ENCODE measurements at places on chromosomes 13 and 19.
A peak's percentile ranks its signal among the peaks of the same experiment; 100 is the strongest.

- DNase-seq = no peak
These were observed 30.9 kb downstream of the TUBA3C start for GRCh38 chr13:19150712-19151228.

DNA sequence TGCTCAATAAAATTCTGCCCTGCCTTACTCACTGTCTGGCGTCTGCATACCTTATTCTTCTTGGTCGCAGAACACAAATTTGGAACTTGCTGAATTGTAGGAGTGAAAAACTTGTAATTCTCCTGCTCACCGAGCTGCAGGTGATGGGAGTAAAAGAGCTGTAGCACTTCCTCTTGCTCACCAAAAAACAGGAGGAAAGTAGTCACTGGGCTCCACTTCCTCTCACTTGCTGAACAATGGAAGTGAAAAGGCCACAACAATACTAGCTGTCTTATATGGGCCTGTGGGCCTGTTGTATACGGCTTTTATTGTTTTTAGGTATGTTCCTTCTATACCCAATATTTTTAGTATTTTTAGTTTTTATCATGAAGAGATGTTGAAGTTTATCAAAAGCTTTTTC, 978.7 kb downstream of the SLITRK5 start:
- DNase-seq = no peak

DNA sequence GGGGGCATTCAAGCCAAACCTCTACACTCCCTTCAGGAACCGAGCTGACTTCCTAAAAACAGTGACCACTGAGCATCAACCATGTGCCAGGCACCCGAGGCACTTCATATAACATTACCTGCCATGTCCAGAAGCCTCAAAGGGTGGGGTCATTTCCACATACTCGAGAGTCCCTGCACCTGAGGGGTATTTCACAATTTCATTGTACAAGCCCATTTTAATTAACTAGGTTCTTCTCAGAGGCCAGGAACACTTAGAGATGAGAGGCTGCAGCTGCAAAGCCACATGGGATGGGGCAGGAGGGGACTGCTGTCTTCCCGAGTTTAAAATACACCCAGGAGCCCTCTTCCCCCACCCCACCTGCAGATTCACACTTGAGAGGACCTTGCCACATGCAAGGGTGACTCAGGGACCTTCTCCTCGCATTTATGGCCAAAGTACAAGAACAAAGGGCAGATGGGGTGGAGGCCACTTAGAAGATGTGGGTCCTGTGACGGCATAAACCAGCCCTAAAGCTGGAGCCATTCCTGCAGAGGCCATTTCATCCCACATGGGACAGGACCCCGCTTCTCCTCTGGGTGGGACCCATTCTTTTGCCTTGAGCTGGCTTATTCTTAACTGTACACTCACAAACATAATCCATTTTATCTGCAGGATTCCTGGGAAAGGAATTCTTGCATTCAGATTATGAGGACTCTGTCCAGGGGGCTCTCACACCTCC, 43.9 kb downstream of the RAB20 start:
- DNase-seq = no peak

GRCh38 chr13:106597749-106598395, 29.9 kb upstream of the ARGLU1 start:
- no peak for DNase-seq

DNA sequence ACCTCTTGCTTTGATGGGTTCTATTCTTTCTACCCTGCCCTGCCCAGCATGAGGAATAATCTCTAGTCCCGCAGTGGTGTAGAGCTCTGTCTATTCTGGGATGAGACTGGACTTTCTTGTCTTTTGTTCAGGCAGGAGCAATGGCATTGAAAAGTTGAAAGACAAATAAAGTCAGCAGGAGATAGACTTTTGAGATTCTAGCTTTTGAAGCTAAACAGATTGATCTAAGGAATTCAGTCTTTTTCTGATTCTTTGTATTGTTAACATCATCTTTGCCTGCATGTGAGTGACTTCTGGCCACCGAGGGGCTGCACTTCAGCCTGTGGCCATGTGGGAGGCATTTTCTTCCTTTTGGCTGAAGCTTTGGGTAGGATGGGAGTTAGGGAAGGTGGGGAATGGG, 132.4 kb downstream of the MRPL57 start:
- no peak for DNase-seq

- DNase-seq = no peak
These were observed 8.7 kb upstream of the RFX2 start for GRCh38 chr19:6119031-6119430.

GRCh38 chr19:27993619-27994570, 1219.1 kb downstream of the UQCRFS1 start:
- no peak for DNase-seq

- no peak for DNase-seq
These were observed 84.5 kb upstream of the FRY start for GRCh38 chr13:31947105-31947504.

GRCh38 chr19:10001899-10002298, 8.4 kb downstream of the COL5A3 start:
- DNase-seq = no peak

- DNase-seq = no peak
These were observed 35.0 kb upstream of the VWA8 start for GRCh38 chr13:41995946-41996345.

DNA sequence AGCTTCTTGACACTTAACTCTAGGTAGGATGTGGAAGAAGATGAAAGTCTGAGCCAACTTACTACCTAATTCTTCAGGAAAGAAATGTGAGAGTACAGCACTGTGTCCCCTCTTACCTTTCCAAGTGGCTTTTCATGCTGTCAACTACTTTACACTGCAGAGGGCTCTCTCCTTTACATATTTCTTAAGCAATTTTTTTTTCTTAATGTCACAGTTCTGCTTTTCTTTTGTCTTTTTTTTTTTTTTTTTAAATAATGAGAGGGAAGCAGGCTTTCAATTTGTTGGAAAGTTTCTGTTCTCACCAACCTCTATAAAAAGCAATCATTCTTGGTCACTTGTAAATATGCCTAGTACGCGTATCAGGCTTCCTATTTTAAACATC, 212.7 kb upstream of the MIR17HG start:
- no peak for DNase-seq

DNA sequence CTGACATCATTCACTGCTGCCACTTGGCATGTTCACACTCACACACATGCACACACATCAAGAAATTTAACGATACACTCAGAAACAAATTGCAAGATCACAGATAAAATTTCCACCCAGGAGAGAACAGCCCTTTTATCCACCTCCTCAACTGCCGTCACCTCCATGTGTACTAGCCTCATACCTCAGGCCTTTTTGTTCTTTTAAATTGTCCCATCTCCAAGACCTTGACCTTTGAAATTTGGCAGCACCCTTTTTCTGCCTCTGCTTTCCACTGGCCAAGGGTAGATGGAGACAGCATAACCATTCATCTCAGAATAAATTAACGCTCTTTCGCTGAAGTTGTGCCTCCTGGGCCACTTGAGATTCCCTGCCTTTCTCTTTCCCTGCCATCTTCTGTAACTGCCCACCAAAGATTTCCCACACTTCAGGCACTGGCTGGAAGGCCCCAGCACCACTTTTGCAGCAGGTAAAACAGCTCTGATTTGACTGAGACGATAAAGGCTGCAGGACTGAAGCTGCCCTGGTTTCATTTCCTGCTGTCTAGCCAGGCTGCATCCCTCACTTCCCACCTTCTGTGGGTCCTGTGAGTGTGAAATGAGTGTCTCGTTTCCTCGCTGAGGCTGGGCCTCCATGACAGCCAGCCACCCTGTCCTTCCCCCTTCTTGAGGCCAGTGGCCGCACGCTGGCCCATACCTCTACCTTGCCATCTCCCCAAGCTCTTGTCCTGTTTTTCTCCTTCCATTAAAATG, 39.3 kb downstream of the MBNL2 start:
- no peak for DNase-seq

DNA sequence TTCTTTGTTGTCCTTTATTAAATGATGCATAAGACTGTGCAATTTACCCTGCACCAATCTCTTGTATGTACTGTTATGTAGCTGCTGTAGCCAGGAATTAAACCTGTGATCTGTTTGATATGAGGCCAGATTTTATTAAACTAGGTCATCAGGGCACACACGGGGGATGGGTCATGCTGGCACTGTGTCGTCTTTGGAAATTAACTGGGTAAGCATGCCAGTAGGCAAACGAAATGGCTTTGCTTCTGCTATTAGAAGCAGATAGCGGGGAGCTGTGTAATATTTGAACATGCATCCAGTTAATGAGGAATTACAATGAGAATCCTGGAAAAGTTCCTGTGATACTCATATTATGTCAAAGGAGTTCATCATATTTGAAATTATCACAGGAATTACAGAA, 23.5 kb downstream of the MTUS2 start:
- no peak for DNase-seq

- DNase-seq = no peak
These were observed 79.7 kb downstream of the STARD13 start for GRCh38 chr13:33205804-33206221.

GRCh38 chr13:37954191-37954590, 84.6 kb upstream of the TRPC4 start:
- no peak for DNase-seq

GRCh38 chr19:42065511-42065910, 4.5 kb downstream of the GRIK5 start:
- DNase-seq = no peak

GRCh38 chr13:50724913-50725312, 118.6 kb downstream of the DLEU7 start:
- no peak for DNase-seq

GRCh38 chr19:49556412-49557398, 23.7 kb downstream of the NOSIP start:
- DNase-seq = peak; percentile 58

- DNase-seq = peak; percentile 63
These were observed 5.1 kb downstream of the JUNB start for GRCh38 chr19:12796146-12797071.

DNA sequence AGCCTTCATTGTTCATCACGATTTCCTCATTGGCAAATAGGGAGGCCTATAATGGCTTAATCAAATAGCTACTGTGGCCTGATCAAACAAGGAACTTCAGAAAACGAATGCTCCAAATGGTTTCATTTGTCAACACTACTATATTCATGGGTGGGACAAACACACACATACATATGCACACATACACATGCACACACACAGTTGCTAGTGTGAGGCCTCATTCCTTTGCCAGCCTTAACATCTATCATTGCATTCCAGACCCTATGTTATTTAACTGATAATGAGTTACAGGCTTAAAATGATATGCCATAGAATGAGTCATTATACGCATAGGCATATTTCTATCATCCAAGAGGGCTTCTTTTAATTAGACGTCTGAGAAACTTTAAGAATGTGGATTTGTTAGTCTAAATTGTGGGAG, 140.2 kb downstream of the KLF5 start:
- no peak for DNase-seq

GRCh38 chr13:111122631-111123030, 7.5 kb downstream of the ARHGEF7 start:
- no peak for DNase-seq

GRCh38 chr13:109140479-109141349, 511.3 kb downstream of the MYO16 start:
- no peak for DNase-seq

- no peak for DNase-seq
These were observed 62.9 kb upstream of the PCDH8 start for GRCh38 chr13:52911340-52911739.

DNA sequence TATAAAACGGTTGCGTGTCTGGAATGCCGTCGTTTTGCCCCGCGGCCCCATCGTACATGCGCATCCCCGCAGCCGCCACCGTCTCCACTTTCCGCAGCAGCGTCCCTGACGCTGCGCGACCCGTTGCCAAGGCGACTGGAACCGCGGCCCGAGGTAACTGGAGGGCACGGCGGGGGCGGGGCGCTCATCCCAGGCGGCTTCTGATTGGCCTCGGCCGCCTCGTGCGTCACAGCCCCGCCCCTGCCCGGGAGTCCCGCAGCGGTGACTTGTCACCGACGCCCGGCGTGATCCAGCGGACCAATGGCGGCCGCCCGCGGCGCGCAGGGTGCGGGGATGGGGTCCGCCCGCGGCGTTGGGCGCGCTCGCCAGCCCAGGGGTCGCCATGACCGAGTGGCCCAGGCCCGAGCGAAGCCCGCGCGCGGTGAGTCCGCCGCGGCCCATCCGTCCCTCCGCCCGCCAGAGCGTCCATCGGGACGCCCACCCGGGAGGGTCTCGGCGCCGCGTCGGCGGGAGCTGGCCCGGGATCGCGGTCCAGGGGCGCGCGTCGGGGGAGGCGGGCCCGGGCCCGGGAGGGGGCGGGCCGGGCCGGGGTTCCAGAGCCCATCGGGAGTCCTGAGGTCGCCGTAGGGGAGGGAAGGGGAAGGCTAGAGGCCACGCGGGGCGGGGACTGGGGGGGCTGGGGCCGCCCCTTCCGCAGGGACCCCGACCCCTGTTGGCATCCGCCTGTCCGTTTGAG, at the start of gene ZSCAN1:
TSS of gene ZSCAN1 (plus strand) at position 285 of the 736 bp plus-strand sequence. CDS start 3,812 bp downstream, outside the sequence.
- peak; percentile 50 for DNase-seq

GRCh38 chr13:40996426-40997092, 22.6 kb downstream of the ELF1 start:
- DNase-seq = no peak

DNA sequence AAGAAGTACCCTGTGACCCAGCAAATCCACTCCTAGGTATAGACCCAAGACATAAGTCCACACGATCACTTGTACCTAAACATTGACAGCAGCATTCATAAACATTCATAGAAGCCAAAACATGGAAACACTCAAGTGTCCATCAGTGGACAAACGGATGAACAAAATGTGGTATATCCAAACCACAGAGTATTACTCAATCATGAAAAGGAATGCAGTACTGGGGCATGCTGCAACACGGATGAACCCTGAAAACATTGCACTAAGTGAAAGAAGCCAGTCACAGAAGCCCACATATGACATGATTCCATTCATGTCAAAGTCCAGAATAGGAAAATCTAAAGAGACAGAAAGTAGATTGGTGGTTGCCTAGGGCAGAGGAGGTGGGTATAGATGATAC, 22.8 kb upstream of the CCNE1 start:
- DNase-seq = no peak

- no peak for DNase-seq
These were observed 3.5 kb downstream of the FZR1 start for GRCh38 chr19:3509566-3509989.

- no peak for DNase-seq
These were observed 10.3 kb upstream of the ZNF83 start for GRCh38 chr19:52648336-52649016.

DNA sequence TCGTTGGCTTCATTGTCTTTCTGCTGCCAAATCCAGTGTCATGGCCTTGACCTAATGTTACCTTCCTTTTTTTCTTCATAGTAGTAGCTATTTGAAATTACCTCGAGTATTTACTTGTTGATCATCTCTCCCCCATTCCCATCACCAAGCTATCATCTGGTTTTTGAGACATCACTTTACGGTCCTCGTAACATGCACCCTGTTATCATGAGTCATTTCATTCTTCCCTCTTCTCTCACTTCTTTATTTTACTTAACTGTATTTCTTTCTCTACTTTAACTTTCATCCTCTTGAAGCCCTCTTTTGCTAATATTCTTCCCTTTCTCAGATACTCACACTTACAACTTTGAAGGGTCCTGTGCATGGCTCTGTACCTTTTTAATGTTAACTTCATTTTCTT, 31.8 kb downstream of the TPP2 start:
- no peak for DNase-seq

- DNase-seq = no peak
These were observed 80.9 kb upstream of the ADGRE5 start for GRCh38 chr19:14300303-14300702.
